Kidney (tissue), 22 donors: ENCODE measurements at places on chromosomes 13 and 19. TPM values are rescaled to one million over a fixed set of nuclear protein-coding genes. Genes with fewer than 3 reads are reported as not detected.
A peak's percentile ranks its signal among the peaks of the same experiment; 100 is the strongest.

GRCh38 chr13:75687150-75687763 lies 51.1 kb downstream of the LMO7 start:
- H3K27ac ChIP-seq = no peak overlapping the region
- H3K27me3 ChIP-seq = no peaks in the 10 kb centered on the region
- H3K4me1 ChIP-seq = no peaks in the 10 kb centered on the region
- H3K36me3 ChIP-seq = no peaks in the 10 kb centered on the region

The UPK1A gene
- polyA plus RNA-seq = 0.32 TPM

DNA sequence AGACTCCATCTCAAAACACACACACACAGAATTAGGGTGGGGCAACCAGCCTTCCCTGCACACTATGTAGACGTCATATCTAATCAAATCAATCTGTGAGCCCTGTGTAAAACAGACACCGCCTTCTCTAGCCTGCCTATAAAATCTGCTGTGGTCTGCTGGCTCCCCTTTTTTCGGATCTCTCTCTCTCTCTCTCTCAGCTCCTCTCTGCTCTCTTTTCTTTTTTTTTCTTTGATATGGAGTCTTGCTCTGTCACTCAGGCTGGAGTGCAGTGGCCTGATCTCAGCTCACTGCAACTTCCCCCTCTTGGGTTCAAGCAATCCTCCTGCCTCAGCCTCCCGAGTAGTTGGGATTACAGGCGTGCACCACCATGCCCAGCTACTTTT lies 11.8 kb upstream of the CD70 start:
- H3K36me3 ChIP-seq = no peaks in the 10 kb centered on the region
- H3K27ac ChIP-seq = no peak overlapping the region
- H3K4me1 ChIP-seq = no peaks in the 10 kb centered on the region
- no peak for DNase-seq

The ZNF560 gene
- not detected for polyA plus RNA-seq

- no peak for DNase-seq
- no peak overlapping the region for H3K27ac ChIP-seq
- H3K4me3 ChIP-seq = peak overlapping the region; percentile 8
- H3K27me3 ChIP-seq = no peaks in the 10 kb centered on the region
- no peaks in the 10 kb centered on the region for H3K36me3 ChIP-seq
These were observed 61.6 kb downstream of the ALOX5AP start for GRCh38 chr13:30796631-30797601.

DNA sequence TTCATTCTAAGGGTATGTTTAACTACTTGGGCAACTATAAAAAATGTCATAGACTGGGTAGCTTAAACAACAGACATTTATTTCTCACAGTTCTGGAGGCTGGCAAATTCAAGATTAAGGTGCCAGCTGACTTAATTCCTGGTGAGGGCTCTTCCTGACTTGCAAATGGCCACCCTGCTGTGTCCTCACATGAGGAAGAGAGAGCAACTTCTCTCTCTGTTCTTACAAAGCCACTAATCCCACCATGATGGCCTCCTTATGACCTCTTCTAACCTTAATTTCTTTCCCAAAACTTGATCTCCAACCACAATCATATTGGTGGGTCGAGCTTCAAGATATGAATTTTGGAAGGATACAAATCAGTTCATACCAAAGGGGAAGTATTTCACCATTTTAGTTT lies 399.0 kb downstream of the DCT start:
- no peak overlapping the region for H3K27ac ChIP-seq
- H3K4me3 ChIP-seq = no peak overlapping the region
- no peaks in the 10 kb centered on the region for H3K27me3 ChIP-seq
- H3K36me3 ChIP-seq = no peaks in the 10 kb centered on the region
- no peak for DNase-seq
- H3K4me1 ChIP-seq = no peaks in the 10 kb centered on the region

DNA sequence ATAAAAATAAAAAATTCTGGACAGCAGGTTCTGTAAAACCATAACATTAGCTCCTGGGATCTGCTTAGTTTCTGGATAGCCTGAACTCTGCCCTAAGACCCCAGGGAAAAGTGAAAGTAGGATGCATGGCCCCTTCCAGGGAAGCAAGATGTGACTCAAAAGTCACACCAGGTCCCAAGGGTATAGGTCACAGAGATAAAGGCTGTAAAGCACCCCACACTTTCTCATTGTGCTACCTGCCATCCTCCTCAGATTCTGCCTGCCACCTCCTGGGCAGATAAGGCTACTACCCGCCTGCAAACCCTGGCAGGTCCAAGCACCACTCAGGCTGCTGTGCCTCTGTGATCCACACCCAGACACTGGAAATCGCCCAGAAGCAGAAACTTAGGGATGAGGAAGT lies 20.6 kb downstream of the FFAR2 start:
- no peaks in the 10 kb centered on the region for H3K4me1 ChIP-seq
- H3K27ac ChIP-seq = no peak overlapping the region
- peak; percentile 56 for DNase-seq

- no peaks in the 10 kb centered on the region for H3K27me3 ChIP-seq
- no peak overlapping the region for H3K27ac ChIP-seq
- H3K4me1 ChIP-seq = no peaks in the 10 kb centered on the region
These were observed 15.3 kb upstream of the HNRNPUL1 start for GRCh38 chr19:41248895-41249294.

The AMH gene
- polyA plus RNA-seq = 0.60 TPM

The ELANE gene
- polyA plus RNA-seq = not detected

- H3K36me3 ChIP-seq = no peaks in the 10 kb centered on the region
These were observed 14.7 kb downstream of the MAG start for GRCh38 chr19:35306473-35307246.

- no peak overlapping the region for H3K27ac ChIP-seq
- H3K4me1 ChIP-seq = no peaks in the 10 kb centered on the region
- no peaks in the 10 kb centered on the region for H3K27me3 ChIP-seq
- no peaks in the 10 kb centered on the region for H3K36me3 ChIP-seq
- no peak overlapping the region for H3K4me3 ChIP-seq
These were observed 5.8 kb upstream of the TMC4 start for GRCh38 chr19:54178581-54179261.

The NANOS3 gene
- polyA plus RNA-seq = not detected

GRCh38 chr13:93477238-93477637 lies 250.6 kb downstream of the GPC6 start:
- H3K36me3 ChIP-seq = no peaks in the 10 kb centered on the region
- no peaks in the 10 kb centered on the region for H3K27me3 ChIP-seq
- H3K4me3 ChIP-seq = no peak overlapping the region
- no peak overlapping the region for H3K27ac ChIP-seq
- DNase-seq = no peak

DNA sequence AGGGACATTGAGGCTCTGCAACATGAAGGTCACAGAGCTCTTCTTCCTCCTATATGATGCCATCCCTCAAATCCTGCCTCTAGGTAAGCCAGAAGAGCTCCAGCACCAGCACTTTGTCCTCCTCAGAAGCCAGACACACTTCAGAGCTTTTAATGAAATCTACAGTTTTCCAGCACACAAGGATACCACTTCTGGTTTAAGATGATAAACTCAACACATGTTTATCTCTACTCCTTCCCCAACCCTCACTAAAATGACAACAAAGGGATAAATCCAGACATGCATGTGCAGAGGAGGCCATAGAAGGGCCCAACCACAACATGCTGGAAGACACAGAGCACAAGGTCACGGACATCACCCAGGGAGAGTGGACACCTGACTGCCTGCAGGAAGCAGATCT lies 195.3 kb downstream of the USP12 start:
- H3K27me3 ChIP-seq = no peaks in the 10 kb centered on the region
- no peak overlapping the region for H3K27ac ChIP-seq
- H3K4me1 ChIP-seq = no peaks in the 10 kb centered on the region
- no peak for DNase-seq
- no peaks in the 10 kb centered on the region for H3K36me3 ChIP-seq
- no peak overlapping the region for H3K4me3 ChIP-seq

- H3K27me3 ChIP-seq = peaks cover 2% of the 10 kb centered on the region
- H3K27ac ChIP-seq = no peak overlapping the region
- H3K4me1 ChIP-seq = no peaks in the 10 kb centered on the region
- H3K4me3 ChIP-seq = no peak overlapping the region
- no peaks in the 10 kb centered on the region for H3K36me3 ChIP-seq
These were observed 19.9 kb downstream of the TINCR start for GRCh38 chr19:5547881-5548280.

The ZNF331 gene
- polyA plus RNA-seq = 6.5 TPM

DNA sequence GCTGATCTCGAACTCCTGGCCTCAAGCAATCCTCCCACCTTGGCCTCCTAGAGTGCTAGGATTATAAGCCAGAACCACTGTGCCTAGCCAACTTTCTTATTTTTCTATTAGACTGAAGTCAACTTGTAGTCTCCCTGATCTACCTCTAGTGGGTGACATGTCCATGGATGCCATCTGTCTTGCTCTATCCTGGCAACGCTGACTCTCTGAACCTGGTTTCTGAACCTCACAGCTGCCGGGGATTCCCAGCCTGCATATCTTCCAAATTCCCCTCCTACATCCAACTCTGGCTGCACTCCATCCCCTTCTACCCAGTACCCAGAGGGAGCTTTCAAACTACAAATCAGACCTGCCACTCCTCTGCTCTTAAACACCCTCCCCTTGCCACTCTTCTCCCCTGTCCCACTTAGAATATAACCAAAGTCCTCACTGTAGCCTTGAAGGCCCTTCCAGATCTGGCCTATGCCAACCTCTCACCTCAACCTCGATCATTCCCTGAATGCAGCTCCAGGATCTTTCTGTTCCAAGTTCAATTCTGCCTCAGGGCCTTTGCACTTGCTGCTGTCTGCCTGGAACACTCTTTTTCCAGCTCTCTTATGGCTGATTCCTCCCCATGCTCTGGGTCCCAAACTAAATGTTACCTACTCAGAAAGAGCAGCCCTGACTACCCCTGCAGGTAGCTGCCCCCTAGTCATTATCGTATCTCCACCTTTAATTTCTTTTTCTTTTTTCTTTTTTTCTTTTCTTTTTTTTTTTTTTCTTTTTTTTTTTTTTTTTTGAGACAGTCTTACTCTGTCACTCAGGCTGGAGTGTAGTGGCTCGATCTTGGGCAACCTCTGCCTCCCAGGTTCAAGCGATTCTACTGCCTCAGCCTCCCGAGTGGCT lies 2.2 kb downstream of the CLIP3 start:
- no peaks in the 10 kb centered on the region for H3K36me3 ChIP-seq
- DNase-seq = no peak
- no peak overlapping the region for H3K4me3 ChIP-seq
- no peak overlapping the region for H3K27ac ChIP-seq

DNA sequence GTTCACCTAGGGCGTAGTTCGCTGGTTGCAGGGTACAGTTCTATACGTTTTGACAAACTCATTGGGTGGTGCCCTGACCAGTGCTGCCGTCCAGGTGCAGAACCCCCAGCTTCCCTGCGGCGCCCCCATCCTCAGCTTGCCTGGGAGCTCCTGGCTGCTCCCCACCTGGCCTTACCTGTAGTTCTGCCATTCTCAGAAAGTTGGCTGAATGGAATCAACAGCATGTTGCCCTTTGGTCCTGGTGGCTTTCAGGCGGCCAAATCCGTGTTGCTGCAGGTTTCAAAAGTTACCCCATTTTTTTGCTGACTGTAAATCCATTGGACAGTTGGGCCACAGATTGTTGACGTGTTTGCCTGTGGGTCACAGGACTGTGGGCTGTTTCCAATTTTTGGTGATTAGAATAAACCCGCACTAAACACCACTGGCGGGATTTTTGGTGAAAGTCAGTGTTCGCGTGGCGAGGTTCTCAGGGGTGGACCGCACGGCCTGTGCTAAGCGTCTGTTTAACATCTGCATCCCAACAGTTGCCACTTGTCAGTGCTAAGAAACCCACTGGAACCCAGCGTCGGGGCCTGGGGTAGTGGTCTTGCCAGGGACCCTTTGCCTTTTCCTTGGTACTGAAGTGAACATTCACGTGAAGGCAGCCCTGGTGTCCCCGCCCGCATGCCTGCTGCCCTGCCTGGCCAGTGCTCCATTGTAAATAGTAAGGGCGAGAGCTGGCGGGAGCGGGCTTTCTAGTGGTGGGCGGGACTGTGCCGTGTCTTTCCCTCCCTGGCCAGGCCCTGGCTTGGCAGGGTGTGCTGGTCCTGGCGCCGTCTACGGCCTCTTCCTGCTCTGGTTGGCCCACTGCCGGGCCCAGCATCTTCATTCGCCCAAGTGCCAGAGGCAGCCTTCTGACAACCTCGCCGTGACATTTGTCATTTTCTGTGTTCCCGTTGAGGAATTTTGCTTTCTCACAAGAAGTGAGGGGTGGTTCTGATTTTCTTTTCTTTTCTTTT lies 3.3 kb downstream of the DOT1L start:
- H3K4me3 ChIP-seq = no peak overlapping the region
- no peaks in the 10 kb centered on the region for H3K27me3 ChIP-seq
- DNase-seq = no peak
- H3K36me3 ChIP-seq = no peaks in the 10 kb centered on the region
- H3K4me1 ChIP-seq = peaks cover 48% of the 10 kb centered on the region
- H3K27ac ChIP-seq = peak overlapping the region; percentile 96

The ADGRE3 gene
- not detected for polyA plus RNA-seq

DNA sequence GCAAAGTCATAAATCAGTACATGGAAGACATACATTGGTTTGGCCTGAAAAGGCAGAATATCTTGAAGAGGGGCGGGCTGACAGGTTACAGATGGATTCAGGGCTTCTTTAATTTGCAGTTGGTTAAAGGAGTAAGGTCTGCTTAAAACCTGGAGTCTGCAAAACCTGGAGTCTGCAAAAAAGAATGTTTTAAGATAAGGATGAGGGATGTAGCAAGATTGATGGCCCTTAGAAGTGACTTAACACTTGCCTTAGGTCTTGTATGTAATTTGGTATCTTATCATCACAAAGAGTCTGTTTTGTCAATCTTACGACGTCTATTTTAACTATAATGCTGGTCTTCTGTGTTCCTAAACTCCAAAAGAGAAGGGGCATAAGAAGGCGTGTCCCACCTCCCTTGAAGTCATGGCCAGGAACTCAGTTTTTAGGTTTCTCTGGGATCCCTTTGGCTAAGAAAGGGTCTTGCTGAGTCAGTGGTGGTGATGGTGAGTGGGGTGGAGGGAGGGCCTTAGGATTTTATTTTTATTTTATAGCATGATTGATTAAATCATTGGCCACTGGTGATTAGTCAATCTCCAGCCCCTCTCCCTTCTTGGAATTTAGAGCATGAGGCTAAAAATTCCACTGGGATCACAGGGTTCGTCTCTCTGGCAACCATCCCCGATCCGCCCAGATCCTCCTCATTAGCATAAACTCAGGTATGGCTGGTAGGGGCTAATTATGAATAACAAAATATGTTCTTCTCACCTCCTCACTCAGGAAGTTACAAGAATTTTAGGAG lies 10.1 kb upstream of the HAS1 start:
- no peak overlapping the region for H3K4me3 ChIP-seq
- no peak overlapping the region for H3K27ac ChIP-seq
- no peak for DNase-seq

- DNase-seq = no peak
- H3K27ac ChIP-seq = no peak overlapping the region
- H3K27me3 ChIP-seq = no peaks in the 10 kb centered on the region
- no peaks in the 10 kb centered on the region for H3K4me1 ChIP-seq
- no peaks in the 10 kb centered on the region for H3K36me3 ChIP-seq
- no peak overlapping the region for H3K4me3 ChIP-seq
These were observed 335.5 kb upstream of the TMTC4 start for GRCh38 chr13:101010100-101010499.

The ZNF177 gene
- 5.7 TPM for polyA plus RNA-seq
